ENCODE measurements at places on chromosomes 13 and 19.

- no peak for DNase-seq
Measured at GRCh38 chr13:27667946-27668345, 46.3 kb downstream of the POLR1D start.

GRCh38 chr13:78197231-78197630 lies 278.6 kb upstream of the EDNRB start:
- no peak for DNase-seq

GRCh38 chr13:20132052-20132634 lies 28.7 kb downstream of the GJA3 start:
- DNase-seq = no peak

DNA sequence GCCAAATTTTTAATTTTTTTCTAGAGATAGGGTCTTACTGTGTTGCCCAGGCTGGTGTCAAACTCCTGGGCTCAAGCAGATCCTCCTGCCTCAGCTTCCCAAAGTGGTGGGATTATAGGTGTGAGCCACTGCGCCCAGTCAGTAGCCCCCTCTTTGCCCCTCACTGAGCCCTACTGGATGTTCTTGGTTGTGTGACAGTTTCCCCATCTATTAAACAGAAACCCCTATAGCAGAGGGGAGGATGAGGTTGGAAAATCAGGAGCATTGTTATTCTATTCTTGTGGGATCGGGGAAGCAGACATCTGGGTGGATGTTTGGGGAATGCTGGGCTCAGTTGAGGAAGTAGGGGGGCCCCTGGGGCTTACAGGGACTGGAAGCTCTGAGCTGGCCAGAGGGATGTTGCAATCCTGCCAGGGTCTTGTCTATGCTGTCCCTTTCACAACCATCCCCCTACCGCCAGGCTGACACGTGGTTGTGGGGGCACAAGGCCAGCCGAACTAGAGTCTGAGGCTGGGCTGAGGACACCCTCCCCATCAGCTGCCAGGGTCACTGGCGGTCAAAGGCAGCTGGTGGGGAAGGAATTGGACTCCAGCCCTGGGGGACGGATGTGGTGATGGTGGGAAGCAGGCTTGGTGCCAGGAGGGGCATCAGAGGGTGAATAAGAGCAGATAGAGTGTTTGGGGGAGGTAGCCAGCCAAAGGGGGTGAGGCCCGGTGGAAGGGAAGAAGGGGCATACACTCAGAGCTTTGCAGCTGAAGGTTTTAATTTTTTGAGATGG lies 10.9 kb downstream of the APOC1 start:
- DNase-seq = no peak

- no peak for DNase-seq
Measured at GRCh38 chr19:35155441-35155840, 906 bp downstream of the FXYD5 start.

Data from stimulated activated CD8-positive, alpha-beta memory T cell treated with anti-CD3 and anti-CD28 coated beads, Interleukin-12 subunit alpha, Interleukin-12 subunit beta, amount 100 ng/mL, for 4 hours (primary cell).